ENCODE measurements at places on chromosomes 7 and 10. TPM values are rescaled to one million over a fixed set of nuclear protein-coding genes. Genes with fewer than 3 reads are reported as not detected.

GRCh38 chr10:970311-971149 is 17.7 kb upstream of the GTPBP4 start:
- H3K27ac ChIP-seq: peak overlapping the region; percentile 89
- H3K4me1 ChIP-seq: peaks cover 69% of the 10 kb centered on the region
- DNase-seq: peak; percentile 91
- no peaks in the 10 kb centered on the region for H3K36me3 ChIP-seq
- H3K27me3 ChIP-seq: no peaks in the 10 kb centered on the region
- peak overlapping the region; percentile 17 for H3K4me3 ChIP-seq

GRCh38 chr7:90955641-90956207 is 308.5 kb upstream of the FZD1 start:
- H3K36me3 ChIP-seq: no peaks in the 10 kb centered on the region
- H3K27ac ChIP-seq: no peak overlapping the region
- H3K4me1 ChIP-seq: no peaks in the 10 kb centered on the region
- H3K27me3 ChIP-seq: no peaks in the 10 kb centered on the region
- no peak overlapping the region for H3K4me3 ChIP-seq
- DNase-seq: no peak

GRCh38 chr10:80122746-80123145 is 9.8 kb upstream of the PLAC9 start:
- no peaks in the 10 kb centered on the region for H3K4me1 ChIP-seq
- H3K36me3 ChIP-seq: no peaks in the 10 kb centered on the region
- no peak for DNase-seq

GRCh38 chr7:29087840-29088170 is 58.5 kb downstream of the CPVL start:
- no peaks in the 10 kb centered on the region for H3K4me1 ChIP-seq
- DNase-seq: no peak
- H3K27me3 ChIP-seq: no peaks in the 10 kb centered on the region
- no peaks in the 10 kb centered on the region for H3K36me3 ChIP-seq
- no peak overlapping the region for H3K27ac ChIP-seq
- H3K4me3 ChIP-seq: no peak overlapping the region

DNA sequence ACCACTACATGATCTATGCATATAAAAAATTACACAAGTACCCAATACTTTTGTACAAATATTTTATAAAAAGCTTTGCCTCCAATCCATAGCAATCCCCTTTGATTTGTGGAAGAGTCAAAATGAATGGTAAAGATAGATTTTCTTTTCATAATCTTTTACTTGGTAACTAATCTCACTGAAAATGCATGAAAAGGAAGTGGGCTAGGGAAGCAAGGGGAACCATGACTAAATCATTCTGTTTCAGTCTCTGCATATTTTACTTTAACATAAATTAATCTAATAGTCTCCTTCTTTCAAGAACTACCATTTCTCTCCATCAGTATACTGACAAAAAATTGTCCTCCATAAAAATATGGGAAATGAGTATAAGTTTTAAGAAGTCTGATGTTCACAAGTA is 96.9 kb downstream of the TES start:
- no peak for DNase-seq
- H3K4me1 ChIP-seq: peaks cover 5% of the 10 kb centered on the region
- no peak overlapping the region for H3K27ac ChIP-seq
- H3K27me3 ChIP-seq: no peaks in the 10 kb centered on the region

GRCh38 chr7:119957335-119957734 is 315.6 kb upstream of the KCND2 start:
- DNase-seq: no peak
- H3K4me1 ChIP-seq: no peaks in the 10 kb centered on the region
- no peaks in the 10 kb centered on the region for H3K27me3 ChIP-seq

- no peaks in the 10 kb centered on the region for H3K36me3 ChIP-seq
- no peak overlapping the region for H3K4me3 ChIP-seq
- no peak overlapping the region for H3K27ac ChIP-seq
These were observed 101.3 kb downstream of the SDHAF3 start for GRCh38 chr7:97218767-97219166.

GRCh38 chr7:10128748-10129147 is 844.9 kb upstream of the PHF14 start:
- H3K4me1 ChIP-seq: no peaks in the 10 kb centered on the region
- H3K36me3 ChIP-seq: no peaks in the 10 kb centered on the region
- H3K27me3 ChIP-seq: no peaks in the 10 kb centered on the region
- peak; percentile 13 for DNase-seq

GRCh38 chr7:150858236-150859197 is 6.2 kb downstream of the AOC1 start:
- H3K36me3 ChIP-seq: no peaks in the 10 kb centered on the region
- H3K4me3 ChIP-seq: no peak overlapping the region

DNA sequence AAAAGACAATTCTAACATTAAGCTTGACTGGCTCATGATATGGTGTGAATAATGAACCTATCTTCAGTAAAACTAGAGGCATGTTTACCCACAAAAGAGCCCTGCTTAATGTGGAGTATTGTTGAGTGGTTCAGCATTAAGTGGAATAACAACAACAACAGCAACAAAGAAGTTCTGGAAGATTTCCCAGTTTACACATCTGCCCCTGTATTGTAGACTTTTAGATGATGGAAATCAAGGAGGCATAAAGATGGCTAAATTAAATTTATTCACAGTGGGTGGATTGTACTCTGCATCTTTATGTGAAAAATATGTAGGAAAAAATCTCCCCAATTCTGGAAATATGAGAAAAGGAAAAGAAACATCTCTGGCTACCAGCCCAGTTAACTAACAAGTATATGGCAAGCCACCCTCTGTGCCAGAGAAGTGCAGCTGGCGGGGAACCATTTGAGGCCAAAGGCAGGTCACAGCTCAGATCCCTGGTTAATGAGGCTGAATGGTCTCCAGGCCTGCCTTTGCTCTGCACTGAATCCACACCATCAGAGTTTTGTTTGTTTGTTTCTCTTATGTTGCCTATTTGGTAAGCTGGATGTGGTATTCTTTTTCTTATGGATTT is 186.0 kb downstream of the SEMA3D start:
- no peaks in the 10 kb centered on the region for H3K36me3 ChIP-seq
- no peak overlapping the region for H3K4me3 ChIP-seq
- H3K27me3 ChIP-seq: no peaks in the 10 kb centered on the region
- no peak for DNase-seq
- no peaks in the 10 kb centered on the region for H3K4me1 ChIP-seq

GRCh38 chr10:70758757-70759514 is 26.2 kb downstream of the TBATA start:
- no peaks in the 10 kb centered on the region for H3K27me3 ChIP-seq
- no peaks in the 10 kb centered on the region for H3K36me3 ChIP-seq
- H3K27ac ChIP-seq: no peak overlapping the region
- no peak overlapping the region for H3K4me3 ChIP-seq
- 0 out of 2 replicates have a peak, but pooled peaks cover 5% of the 10 kb centered on the region for H3K4me1 ChIP-seq

DNA sequence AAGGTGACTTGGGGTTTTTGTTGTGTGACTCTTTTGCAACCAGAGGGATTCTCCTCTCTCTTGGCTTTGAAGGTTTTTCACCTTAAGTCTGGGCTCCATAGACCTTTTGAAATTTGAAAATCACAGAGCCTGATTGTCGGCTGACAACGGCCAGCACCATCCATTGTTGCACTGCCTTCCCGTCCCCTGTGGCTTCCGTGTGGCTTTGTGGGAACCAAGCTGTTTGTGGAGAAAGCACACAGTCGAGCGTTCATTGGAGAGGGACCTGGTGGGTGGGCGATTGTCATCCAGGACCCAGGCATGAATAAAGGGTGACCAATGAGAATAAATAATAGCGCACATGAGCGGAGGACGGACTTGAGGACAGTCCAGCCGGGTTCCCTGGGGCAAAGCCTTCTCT is 7.4 kb upstream of the RAMP3 start:
- H3K4me1 ChIP-seq: no peaks in the 10 kb centered on the region
- H3K27me3 ChIP-seq: no peaks in the 10 kb centered on the region
- H3K4me3 ChIP-seq: no peak overlapping the region

GRCh38 chr10:99337311-99337811 is 8.2 kb downstream of the CNNM1 start:
- peaks cover 8% of the 10 kb centered on the region for H3K4me1 ChIP-seq
- DNase-seq: no peak
- H3K27me3 ChIP-seq: no peaks in the 10 kb centered on the region
- peak overlapping the region; percentile 45 for H3K27ac ChIP-seq
- no peaks in the 10 kb centered on the region for H3K36me3 ChIP-seq

- H3K4me1 ChIP-seq: peaks cover 9% of the 10 kb centered on the region
- no peak for DNase-seq
- no peaks in the 10 kb centered on the region for H3K36me3 ChIP-seq
- H3K4me3 ChIP-seq: no peak overlapping the region
These were observed 20.8 kb downstream of the BCAP29 start for GRCh38 chr7:107600816-107601215.

DNA sequence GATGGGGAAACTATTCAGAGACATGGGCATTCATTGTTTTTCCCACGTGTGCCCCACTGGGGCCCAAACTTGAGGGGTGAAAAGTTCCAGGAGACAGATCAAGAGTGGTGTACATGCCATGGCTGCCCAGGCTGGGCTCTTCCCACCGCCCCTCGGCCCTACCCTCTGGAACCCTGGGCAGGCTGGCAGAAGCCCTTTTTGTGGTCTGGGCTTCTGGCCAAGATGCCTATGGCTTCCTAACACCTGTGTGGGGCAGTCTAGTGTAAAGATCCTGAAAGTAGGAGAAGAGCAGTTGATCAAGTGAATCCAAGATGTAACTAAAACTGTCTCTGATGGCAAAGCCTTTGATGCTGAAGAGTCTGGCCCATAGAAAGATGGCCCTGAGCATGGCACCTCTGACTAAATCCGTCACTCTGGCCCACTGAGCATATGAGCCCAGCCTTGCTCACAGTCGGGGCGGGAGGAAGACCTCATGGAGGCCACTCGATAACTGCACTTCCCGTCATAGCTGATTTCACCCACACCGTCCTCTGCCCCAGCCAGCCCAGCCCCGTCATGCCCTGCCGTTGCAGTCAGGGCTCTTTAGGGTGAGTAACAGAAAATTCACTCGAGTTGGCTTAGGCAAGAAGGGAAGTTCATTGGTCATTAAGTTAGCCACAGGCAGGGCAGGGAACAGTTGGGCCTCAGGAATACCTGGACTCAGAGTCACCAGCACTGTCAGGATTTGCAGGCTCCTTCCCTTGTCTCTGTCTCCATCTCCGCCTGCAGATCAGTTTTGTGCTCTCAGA is 37.9 kb upstream of the MTPAP start:
- no peak for DNase-seq
- no peaks in the 10 kb centered on the region for H3K36me3 ChIP-seq
- H3K27me3 ChIP-seq: no peaks in the 10 kb centered on the region
- no peak overlapping the region for H3K27ac ChIP-seq

DNA sequence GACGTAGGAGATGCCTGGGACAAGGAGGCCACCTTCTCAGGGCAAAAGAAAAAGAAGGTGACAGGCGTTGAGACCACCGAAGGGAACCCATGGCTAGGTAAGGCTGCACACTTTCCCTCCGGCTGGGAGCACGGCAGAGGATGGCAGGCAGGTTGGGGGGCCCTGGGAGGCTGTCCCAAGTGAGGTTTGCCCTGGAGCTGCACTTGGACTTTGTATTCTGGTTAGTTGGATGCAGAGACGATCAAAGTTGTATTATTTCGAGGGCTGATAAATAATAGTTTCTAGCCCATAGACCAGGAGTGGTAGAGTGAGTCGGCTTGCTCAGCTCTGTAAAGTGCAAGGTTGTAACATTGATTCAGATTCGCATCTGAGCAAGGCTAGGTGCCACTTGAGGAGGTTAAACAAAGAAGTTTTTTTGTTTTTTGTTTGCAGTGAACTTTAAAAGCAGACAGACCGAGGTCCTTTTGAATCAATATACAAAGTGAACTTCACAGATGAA is 608 bp downstream of the ENTPD7 start:
- H3K4me3 ChIP-seq: peak overlapping the region; percentile 94
- no peaks in the 10 kb centered on the region for H3K36me3 ChIP-seq
- H3K27me3 ChIP-seq: no peaks in the 10 kb centered on the region
- H3K4me1 ChIP-seq: peaks cover 19% of the 10 kb centered on the region
- peak overlapping the region; percentile 69 for H3K27ac ChIP-seq
- DNase-seq: no peak

DNA sequence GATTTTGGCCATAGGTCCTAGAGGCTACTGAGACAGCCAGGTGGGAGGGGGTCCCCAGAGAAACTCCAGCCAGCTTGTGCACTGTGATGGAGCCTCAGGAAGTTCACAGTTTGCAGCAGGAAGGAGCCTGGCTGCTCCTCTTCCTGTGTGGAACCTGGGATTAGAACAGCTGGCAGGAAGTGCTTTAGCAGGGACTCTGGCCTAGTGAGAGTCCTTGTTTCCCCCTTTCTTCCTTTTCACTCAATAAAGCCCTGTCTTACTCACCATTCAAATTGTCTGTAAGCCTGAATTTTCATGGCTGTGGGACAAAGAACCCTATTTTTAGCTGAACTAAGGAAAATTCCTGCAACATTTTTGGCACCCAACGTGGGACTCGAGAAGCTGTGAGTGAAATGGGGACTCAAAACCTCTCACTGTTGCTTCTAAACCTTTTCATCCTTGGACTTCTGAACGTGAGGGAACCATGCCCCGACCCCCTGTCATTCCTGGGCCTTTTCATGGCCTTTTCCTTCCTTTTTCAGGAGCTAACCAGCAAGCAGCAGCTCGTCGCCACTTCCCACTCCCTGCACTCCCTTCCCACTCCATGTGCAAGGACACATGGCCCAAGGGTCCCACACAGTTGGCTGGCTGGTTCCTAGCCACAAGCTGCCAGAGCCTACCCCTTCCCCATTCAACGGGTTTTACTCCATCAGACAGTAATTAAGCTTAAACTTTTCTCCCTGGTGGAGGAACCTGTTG is 32.8 kb upstream of the SORCS3 start:
- no peak overlapping the region for H3K4me3 ChIP-seq
- H3K36me3 ChIP-seq: no peaks in the 10 kb centered on the region
- no peak for DNase-seq
- H3K27ac ChIP-seq: no peak overlapping the region
- no peaks in the 10 kb centered on the region for H3K27me3 ChIP-seq
- no peaks in the 10 kb centered on the region for H3K4me1 ChIP-seq

DNA sequence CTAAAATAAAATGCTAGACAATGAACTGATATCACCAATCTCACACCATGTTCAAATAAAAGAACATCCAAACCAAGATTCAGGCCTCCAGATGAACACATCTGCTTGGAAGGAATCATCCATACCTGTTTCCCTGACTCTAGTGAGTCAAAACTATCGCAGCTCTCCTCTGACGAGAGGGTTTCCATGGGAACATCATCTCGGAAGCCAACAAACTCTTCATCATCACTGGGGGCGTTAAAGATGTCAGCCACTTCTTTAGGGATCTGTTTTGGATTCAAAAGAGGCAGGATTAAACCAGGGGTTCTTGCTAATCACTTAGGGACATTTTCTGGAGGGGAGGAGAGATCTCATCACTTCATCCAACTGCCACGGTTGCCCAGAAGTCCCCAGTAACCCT is 29.1 kb downstream of the CDCA7L start:
- no peaks in the 10 kb centered on the region for H3K27me3 ChIP-seq
- H3K27ac ChIP-seq: no peak overlapping the region
- no peak for DNase-seq
- H3K4me1 ChIP-seq: no peaks in the 10 kb centered on the region
- H3K4me3 ChIP-seq: no peak overlapping the region

AKR1C8 gene
- not detected for total RNA-seq

ANKRD30A gene
- total RNA-seq: not detected

BLVRA gene
- total RNA-seq: 19.1 TPM

AMPH gene
- total RNA-seq: not detected

MUC3A gene
- 25.1 TPM for total RNA-seq
